ENCODE measurements at places on chromosomes 6 and 20.

- no peak for DNase-seq
Measured at GRCh38 chr6:125511809-125512396, 210.1 kb upstream of the HDDC2 start.

GRCh38 chr6:145839653-145840052 lies 25.1 kb upstream of the FBXO30 start:
- no peak for DNase-seq

DNA sequence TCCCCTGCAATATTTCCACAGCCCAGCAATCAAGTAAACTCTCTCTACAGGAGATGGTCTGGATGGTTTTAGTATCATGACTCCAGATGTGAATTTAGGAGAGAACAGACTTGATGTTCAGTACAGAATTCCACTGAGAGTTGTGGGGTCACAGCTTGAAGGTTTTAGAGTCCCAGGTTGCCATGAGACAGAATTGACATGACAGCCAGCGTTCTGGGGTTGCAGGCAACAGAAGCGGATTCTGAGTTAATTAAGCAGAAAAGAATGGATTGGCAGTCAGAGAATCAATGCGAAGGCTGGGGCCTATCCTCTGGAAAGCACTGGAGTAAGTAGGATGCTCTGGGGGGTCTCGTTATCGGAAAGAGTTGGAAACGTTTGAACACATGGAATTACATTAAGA lies 2.4 kb upstream of the KIAA1755 start:
- DNase-seq = no peak

GRCh38 chr6:39962831-39963230 lies 28.6 kb upstream of the MOCS1 start:
- DNase-seq = no peak

DNA sequence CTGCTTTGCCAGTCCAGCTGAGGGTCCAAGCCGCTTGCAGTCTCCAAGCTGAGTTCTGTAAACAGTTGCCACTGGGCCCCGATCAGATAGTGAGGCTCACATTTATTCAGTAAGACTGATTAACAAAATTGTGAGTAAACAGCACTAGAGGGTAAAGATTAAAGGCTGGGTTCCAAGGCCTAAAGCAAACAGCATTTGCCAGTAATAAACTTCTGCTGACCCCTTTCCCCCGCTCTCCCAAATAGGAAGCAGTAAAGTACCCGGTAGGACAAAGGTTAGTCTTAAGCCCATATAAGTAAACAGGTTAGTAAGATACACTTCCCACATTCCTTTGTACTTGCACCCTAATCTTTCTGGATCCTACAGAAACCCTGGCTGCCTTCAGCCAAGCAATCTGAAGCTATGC lies 181.8 kb downstream of the MEI4 start:
- no peak for DNase-seq

- no peak for DNase-seq
Measured at GRCh38 chr20:1671891-1672669, 14.5 kb upstream of the SIRPG start.

DNA sequence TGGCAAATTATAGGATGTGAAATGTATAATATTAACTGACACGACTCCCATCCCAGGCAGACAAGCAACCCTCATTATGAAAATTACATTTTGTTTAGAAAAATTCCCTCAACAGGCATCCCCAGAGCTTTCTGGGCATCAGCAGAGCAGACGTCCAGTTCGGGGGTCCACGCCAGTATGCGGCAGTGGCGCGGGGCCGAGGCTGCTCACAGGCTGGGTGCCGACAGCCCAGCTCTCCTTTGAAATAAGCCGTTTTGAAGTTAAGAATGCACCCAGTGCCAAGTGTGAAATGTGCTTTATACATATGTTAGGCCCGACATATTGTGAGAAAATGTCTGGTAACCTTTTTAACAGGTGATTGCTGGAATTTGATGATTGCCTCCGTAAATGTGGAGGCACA lies 50.4 kb downstream of the RPP40 start:
- DNase-seq = peak; percentile 12

GRCh38 chr20:62136283-62137091 lies 6.7 kb downstream of the PSMA7 start:
- peak; percentile 74 for DNase-seq

DNA sequence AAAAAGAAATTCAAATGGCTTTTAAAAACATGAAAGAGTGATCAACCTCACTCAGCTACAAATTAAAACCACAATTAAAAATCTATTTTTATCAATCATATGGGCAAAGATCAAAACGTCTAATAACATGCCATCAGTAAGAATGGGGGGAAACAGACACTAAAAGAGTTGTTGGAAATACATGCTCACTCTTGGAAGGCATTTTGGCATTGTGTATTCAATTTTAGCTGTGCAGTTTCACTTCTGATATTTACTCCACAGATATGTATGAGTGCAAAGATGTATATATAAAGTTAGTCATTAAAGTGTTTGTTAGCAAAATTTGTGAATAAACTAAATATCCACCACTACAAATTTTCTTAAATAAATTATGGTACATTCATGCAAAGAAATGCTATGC lies 112.3 kb upstream of the TOP1 start:
- DNase-seq = no peak

DNA sequence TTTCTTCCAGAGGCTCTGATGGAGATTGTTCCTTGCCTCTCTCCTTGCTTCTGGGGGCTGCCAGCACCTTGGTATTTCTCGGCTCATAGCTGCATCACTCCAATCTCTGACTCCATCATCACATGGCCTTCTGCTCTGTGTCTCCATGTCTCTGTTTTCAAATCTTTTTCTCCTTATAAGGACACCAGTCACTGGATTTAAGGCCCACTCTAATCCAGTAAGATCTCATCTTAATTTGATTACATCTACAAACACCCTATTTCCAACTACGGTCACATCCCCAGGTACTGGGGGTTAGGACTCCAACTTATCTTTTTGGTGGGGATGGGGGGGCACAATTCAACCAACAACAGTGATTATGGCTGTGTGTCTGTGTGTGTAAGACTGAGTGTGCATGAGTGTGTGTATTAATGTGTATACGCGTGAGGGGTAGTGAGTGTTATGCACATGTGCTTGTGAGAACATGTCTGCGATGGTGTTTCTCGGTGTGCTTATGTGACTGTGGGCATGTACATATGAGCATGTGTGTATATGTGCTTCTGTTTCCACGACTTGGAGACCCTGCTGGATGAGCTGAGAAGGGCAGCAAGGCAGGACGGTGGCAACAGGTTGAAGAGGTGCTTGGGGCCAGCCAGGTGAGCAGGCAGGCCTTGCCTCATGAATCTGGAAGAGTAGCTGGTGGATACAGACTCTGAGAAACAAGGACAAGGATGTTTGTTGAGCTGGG lies 130.5 kb downstream of the MRPL14 start:
- DNase-seq = peak; percentile 24

DNA sequence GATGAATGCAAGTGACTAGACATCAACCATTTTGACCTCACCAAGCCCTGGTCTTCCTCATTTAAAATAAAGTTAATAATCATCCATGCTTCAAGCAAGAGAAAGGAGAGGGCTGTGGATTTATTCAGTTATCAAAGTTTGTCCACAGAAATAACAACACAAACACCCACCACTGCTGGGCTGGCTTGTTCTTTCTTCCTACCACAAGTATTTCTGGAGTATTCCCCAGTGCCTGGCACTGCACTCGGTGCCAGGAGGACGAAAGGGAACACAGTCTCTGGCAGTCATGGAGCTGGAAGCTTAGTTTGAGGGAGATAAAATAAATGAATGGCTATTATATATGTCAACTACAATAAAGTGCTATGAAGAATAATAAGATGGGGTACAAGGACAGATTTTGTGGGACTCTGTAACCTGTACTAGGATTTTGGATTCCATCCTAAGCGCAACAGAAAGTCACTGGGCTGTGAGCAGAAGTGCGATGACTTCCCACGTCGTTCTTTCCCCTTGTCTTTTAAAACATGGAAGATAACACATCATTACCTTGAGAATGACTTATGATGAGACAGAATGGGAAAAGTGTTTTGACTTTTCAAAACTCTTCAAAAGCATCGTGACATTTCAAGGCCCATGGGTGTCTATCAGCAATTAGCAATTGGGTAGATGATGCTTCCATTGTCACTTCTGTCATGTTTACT lies 74.5 kb upstream of the TRAF3IP2 start:
- DNase-seq = no peak

- no peak for DNase-seq
Measured at GRCh38 chr20:58549231-58550209, 34.3 kb upstream of the APCDD1L start.

- no peak for DNase-seq
Measured at GRCh38 chr6:69880601-69881000, 14.2 kb downstream of the COL19A1 start.

- no peak for DNase-seq
Measured at GRCh38 chr20:1895674-1896483, 672 bp downstream of the SIRPA start.

- DNase-seq = no peak
Measured at GRCh38 chr6:48229841-48230240, 118.8 kb upstream of the PTCHD4 start.

GRCh38 chr6:143112084-143112768 lies 51.5 kb downstream of the AIG1 start:
- DNase-seq = no peak

DNA sequence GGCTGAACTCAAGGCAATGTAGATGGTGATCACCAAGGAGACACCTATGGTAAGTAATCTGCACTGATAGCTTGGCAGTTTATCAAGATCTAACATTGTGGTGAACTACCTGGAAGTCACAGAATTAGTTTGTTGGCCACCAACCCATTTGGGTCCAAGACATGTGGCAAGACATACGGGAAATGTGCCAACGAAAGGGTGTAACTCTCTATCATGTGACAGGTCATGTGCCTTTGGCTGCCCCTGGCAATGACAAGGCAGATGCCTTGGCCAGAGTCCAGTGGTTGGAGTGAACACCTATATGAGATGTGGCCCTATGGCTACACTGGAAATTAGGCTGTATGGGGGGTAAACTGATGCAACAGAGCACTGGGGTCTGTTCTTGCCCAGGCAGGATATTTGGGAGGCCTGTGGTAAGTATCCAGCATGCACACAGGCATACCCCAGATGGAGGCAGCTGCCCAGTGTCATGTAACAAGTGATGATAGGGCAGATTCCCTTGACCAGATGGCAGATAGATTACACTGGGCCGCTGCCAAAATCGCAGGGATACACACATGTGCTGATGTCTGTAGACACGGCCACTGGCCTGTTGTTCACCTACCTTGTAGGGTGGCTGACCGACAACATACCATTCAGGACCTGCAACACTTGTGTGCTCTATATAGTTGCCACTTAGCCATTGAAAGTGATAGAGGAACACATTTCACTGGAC lies 35.5 kb upstream of the HSF2 start:
- no peak for DNase-seq

DNA sequence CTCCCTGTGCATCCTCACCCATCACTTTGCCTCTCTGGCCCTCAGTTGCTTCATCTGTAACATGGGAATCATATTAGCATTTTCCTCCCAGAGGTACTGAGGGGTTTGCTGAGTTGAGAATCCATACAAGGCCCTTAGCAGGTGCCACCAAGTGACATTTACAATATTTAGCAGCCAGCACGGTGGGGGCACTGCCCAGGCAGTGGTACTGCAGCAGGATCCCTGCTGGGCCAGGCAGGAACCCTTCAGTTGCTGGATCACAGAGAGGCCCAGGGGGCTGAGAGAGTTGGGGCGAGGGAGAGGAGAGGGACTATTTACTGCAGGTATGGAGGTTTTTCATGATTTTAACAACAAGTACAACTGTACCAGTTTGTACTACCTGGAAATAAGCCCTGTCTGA lies 65.9 kb downstream of the CDH22 start:
- no peak for DNase-seq

DNA sequence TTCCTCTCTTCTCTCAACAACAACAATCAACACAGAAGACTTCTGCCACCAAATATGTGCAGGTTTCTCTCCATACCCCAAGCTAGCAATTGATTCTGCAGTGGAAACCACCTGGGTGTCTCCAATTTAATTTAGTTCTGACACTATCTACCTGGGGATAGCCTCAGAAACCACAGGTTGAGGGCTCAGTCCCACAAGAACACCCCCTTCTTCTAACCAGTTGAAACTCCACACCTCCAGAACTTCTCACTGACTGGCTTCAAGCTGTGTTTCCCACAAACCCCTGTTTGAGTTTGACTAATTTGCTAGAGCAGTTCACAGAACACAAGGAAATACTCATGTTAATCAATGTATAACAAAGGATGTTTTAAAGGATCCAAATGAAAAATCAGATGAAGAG lies 52.5 kb upstream of the SPTLC3 start:
- no peak for DNase-seq

DNA sequence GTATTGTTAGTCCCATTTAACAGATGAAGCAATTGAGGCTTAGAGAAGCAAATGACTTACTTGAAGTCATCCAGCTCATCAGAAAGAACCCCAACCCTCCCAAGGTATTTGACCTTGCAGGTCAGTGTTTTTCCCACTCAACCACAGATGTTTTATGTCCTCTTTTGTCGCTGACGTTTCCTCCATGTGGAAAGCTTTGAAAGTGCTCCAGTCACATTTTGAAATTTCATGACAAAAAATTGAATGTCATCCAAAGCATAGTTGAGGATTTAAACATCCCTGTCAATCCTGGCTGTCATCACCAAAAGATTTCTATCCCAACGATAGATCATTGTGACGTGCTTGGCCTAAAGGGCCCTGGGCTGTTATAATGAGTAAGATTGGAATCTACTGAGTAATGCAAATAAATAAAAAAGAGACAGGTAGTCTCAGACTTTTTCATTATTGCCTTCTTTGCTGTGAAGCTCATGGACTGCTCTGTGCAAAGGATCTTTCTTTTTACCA lies 102.7 kb downstream of the TSHZ2 start:
- no peak for DNase-seq

GRCh38 chr20:46984405-46984804 lies 89.8 kb downstream of the EYA2 start:
- DNase-seq = no peak

DNA sequence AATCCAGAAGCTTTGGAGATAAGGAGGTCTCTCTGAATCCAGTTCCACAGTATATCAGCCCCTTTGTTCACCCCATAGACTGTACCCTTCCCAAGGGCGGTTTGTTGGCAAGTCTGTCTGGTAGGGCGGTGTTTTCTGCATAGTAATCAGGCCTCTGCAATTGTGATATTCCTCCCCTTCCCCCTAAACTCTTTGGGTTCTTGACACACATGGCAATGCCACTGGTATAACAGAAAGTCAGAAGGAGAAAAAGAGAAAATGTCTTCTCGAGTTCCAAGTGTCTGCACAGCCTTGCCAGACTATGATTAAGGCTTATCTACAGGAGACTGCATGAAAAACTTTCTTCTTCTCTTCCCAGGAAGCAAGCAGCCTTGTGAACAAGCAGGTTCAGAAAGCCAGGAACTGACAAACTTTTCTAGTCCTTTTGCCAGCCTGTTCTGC lies 45.6 kb downstream of the FOXO3 start:
- no peak for DNase-seq

DNA sequence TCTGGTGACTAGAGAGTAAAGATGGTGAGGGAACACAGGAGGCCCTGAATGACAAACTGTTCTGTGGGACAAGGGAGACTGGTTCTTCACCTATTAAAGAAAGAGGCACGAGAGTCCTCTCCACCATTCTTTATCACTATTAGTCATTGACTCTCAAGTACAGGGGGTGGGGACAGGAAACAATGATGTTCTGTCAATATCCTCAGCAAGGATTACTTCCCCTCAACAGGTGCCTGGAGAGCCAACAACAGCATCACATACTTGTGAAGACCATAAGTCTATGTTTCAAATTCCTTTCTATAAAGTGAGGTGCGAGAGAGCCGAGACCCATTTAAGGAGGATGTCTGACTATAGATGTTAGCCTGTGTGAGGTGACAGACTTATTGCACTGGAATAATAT lies 72.4 kb upstream of the TBC1D7 start:
- peak; percentile 1 for DNase-seq

- no peak for DNase-seq
Measured at GRCh38 chr20:13991311-13991710, 897 bp upstream of the SEL1L2 start.

Data from right forelimb (tissue), 1 donor.